Activated CD8-positive, alpha-beta memory T cell treated with anti-CD3 and anti-CD28 coated beads for 1 hour (primary cell): ENCODE measurements at places on chromosomes 3 and 15.

DNA sequence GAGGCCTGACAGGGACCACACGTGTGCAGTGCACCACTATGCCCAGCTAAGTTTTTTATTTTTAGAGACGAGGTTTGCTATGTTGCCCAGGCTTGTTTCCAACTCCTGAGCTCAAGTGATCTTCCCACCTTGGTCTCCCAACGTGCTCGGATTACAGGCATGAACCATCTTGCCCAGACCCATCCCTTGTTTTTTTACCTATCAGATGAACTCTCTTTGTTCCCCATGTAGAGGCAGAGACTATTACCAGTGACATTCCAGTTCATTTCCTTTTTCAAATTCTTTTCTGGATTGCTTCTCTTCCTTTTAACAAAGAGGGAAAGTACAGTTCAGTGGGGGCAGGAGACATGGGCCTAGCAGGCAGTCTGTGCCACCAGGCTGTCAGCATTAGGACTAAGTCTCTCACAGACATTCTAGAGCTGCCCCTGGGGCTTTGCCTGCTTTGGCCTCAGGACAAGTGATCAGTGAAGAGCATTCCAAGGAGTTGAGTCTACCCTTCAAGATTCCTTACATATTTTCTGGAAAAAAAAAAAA is 103.5 kb upstream of the SLC7A14 start:
- DNase-seq = no peak

DNA sequence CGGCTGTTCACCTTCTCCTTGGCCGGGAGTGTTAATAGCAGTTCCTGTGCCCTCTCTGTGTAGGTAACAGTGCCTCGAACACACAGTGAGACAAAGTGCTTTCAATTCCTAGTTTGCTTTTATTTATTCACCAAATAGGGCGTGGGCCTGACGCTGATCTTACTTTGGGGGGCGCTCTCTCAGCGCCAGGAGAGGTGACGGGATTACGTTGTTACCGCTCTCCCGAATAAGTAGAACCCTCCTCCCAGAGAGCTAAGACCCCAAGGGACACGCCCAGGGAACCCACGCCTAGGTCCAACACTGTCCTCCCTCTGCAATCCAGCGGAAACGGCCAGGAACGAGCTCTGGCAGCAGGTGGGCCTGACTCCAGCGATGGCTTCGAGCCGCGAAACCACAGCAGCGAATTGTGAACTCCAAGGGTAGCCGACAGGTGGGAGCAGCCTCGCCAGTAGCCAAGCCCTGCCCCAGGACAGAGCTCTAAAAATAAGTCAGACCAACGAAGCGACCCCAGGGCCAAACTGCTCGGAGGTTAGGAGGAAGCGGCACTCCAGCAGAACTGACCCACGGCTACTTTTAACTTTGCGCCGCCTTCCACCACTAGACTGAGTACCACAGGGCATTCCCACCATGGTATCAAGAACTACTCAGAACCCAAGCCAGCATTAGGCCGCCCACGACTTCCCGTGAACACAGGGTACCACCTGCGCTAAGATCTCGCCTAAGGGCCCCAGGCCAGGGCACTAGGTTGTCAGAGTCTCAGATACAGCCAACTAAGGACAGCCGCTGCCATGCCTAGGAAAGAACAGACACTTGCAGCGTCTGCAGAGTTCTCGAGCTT is 1.6 kb upstream of the SIN3A start:
- no peak for DNase-seq

DNA sequence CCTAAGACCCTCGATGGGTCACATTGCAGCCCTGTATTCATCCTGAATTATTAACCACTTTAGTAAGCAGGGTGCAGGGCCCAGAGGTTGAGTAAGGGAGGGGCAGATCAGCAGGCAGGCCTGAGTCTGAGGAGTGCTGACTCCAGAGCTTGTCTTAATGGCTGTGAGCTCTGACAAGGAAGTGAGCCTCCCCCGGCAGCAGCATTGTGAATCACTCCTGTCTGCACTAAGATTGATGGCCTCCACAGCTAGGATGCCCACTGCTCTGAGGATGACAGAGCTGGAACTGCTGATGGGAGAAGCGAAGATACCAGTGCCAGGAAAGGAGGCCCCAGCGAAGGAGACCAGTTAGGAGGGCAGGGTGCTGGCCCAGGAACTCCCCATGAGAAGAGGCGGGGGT is 46.5 kb upstream of the CCDC174 start:
- DNase-seq = no peak

- no peak for DNase-seq
Observed at GRCh38 chr15:69098771-69099170, 61.7 kb upstream of the GLCE start.

GRCh38 chr3:109607897-109608296 is 270.6 kb upstream of the DPPA4 start:
- DNase-seq = no peak

DNA sequence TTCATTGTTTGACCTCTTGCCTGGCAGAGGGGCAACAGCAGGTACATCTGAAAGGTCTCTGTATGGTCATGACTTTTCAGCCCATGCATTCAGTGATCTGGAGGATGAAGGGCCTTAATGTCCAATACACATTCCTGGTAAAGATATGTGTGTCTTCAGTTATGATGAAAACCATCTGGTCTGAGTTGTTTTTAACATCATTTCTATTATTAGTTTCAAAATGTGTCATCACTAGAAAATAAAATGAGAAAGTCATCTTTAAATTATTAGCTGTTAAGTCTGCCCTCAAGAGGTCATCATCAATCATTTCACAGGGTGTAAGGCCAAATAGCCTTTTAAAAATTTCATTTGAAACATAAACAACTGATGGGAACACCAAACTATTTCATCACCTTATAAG is 92.1 kb upstream of the PLSCR4 start:
- DNase-seq = no peak

- DNase-seq = no peak
Observed at GRCh38 chr3:59908701-59909100, 858.9 kb upstream of the CFAP20DC start.

GRCh38 chr3:147797095-147797494 is 387.9 kb downstream of the ZIC1 start:
- no peak for DNase-seq

DNA sequence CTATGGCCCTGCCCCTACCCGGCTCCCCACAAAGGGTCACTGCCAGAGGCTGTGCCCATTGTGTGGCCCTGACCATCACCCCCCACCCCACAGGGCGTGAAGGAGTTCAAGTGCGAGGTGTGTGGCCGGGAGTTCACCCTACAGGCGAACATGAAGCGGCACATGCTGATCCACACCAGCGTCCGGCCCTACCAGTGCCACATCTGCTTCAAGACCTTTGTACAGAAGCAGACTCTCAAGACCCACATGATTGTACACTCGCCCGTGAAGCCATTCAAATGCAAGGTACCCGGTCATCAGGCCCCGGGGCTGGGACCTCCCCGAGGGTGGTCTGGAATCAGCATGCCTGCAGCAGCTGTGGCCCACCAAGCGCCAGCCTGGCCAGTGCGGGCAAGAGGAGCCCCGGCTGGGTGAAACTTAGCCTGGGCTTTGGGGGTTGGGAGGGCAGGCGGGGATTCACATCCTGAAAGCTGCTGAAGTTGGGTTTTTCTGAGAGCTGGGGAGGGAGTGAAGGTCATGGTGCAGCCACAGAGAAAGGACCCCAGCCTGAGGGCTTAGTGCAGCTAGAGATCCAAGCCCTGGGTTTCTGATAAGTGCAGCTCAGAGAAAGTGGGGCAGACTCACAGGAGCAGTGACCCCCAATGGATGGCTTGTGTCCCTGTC is 29.2 kb downstream of the IDH2 start:
- DNase-seq = no peak

DNA sequence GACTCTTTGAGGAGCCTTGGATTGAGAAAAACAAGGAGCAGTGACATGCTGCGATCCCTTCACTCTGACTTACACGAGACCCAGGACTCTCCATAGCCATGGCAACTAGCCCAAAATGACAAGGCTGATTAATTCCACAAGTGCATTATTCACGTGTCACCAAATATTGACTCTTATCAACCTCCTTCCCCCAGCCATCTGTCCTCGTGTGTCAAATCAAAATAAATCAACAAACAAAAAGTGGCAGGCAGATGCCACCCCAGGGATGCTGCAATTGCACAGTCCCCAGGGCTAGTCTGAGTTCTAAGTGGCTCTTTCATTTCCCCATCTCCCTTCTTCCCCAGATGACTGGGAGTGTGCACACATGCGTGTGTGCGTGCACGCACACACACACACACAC is 104.9 kb downstream of the AQP9 start:
- no peak for DNase-seq

DNA sequence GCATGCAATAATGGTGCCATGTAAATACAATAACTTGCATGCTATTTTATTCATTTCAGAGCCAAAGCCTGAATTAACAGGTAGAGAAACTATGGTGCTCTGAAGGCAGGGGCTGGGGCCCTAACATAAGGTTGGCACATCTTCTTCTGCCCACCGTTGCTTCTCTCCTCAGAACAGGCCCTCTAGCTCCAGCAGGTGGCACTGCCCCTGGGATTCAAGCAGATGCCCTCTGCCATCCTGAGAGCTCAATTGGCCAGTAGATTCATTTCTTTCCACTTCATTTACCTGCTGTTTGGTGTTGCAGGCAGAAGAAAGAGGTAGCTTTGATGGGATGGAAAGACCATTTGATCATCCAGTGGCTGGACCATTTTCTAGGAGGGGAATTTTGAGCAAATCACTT is 130.5 kb downstream of the FOXB1 start:
- DNase-seq = no peak

- no peak for DNase-seq
Observed at GRCh38 chr3:2839876-2840275, 270.3 kb downstream of the IL5RA start.

- DNase-seq = no peak
Observed at GRCh38 chr3:161576714-161577510, 80.3 kb downstream of the OTOL1 start.

GRCh38 chr15:61422773-61423172 is 193.7 kb upstream of the RORA start:
- DNase-seq = no peak

DNA sequence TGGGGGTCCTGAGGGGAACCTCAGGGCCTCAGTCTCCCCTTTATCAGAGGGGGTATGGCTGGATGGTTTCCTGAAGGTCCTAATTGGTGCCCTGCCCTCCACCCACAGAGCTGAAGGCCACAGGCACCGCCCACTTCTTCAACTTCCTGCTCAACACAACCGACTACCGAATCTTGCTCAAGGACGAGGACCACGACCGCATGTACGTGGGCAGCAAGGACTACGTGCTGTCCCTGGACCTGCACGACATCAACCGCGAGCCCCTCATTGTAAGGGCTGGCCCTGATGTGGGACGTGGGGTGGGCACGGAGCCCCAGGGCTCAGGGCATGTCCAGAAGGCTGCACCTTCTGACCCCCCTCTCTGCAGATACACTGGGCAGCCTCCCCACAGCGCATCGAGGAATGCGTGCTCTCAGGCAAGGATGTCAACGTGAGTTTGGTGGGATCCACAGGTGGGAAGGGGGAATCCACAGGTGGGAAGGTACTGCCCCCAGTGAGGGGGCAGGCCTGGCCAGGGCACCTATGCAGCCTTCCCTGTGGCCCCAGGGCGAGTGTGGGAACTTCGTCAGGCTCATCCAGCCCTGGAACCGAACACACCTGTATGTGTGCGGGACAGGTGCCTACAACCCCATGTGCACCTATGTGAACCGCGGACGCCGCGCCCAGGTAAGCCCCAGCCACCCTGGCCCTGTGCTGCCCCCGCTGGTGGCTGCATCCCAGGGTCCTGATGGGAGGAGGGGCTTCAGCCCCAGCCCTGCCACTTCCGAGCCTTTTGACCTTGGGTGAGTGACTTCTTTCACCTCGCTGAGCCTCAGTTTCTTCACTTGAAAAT is 17.5 kb upstream of the GNAT1 start:
- no peak for DNase-seq

DNA sequence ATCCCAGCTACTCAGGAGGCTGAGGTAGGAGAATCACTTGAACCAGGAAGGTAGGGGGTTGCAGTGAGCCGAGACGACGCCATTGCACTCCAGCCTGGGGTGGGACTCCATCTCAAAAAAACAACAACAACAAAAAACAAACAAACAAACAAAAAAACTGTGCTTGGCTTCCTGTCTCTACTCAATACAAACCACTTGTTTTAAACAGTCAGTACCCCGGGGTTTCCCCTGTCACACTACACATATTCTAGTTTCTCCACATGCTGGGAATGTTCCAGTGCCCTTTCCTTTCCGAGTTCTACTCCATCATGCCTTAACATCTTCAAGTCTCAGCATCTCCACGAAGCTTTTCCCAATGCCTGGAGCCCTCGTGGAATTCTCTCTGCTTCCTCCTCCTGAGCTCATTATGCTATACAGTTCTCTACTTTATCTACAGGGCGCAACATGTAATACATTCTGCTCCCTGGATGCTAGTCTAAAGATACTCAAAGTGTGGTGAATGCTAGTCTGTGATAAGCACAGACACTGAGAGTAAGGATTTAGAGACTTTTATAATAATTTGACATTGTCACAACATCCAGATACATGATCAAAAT is 7.8 kb downstream of the EMC3 start:
- no peak for DNase-seq

DNA sequence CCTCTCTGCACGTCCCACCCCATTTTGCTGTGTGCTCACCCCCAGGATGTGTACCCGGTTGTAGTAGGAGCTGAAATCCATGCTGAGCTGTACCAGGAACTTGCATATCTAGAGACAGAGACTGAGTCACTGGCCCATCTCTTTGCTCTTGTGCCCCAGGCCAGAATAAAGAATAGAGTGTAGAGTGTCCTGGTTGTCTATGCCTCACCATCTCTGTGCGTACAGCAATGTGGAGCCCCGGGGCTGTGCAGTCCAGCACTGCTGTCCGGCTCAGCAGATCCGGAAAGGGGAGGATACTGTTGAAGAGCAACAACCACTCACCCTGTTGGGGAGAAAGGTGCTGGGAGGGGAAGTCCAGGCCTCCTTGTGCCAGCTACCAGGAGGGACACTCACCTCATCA is 2.6 kb downstream of the DALRD3 start:
- no peak for DNase-seq

GRCh38 chr3:139634111-139634635 is 43.6 kb downstream of the NMNAT3 start:
- no peak for DNase-seq

DNA sequence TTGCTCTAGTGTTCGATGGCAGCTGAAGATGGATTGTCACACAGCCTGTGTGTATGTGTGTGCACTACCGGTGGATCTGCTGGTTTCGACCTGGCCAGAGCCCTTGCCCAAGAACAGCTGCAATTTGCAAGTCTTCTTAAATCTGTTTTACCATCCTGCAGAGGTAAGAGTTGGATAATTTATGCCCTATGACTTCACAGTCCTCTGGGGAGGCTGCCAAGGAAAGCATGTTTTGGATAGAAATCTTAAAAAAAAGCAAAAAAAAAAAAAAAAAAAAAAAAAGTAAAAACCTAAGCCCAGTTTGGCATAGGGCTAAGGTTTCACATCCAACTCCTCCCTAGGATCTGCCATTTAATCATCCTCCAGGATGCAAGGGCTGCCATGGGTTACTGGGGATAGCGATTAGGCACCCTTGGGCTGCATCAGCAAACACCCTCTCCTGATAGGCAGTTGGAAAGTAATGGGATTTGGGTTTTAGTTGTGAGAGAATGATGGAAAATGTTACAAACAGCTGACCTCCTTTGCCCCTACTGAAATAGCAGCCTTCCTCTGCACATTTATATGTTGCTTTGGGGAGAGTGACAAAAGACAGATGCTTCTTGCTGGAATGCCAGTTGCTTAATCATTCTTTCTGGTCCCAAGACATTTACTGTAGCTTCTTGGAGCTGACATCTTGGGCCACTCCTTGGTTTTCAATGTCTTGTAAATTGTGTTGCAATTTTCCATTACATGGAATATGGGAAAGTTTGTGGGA is 35.4 kb downstream of the CD200R1L start:
- no peak for DNase-seq

- DNase-seq = no peak
Observed at GRCh38 chr15:87312221-87312620, 944.3 kb downstream of the NTRK3 start.

GRCh38 chr3:156682963-156683362 is 8.6 kb downstream of the TIPARP start:
- DNase-seq = no peak
